ENCODE measurements at places on chromosomes 3 and 15.

- DNase-seq = no peak
Measured at GRCh38 chr15:90354986-90355385, 2.9 kb downstream of the ZNF774 start.

DNA sequence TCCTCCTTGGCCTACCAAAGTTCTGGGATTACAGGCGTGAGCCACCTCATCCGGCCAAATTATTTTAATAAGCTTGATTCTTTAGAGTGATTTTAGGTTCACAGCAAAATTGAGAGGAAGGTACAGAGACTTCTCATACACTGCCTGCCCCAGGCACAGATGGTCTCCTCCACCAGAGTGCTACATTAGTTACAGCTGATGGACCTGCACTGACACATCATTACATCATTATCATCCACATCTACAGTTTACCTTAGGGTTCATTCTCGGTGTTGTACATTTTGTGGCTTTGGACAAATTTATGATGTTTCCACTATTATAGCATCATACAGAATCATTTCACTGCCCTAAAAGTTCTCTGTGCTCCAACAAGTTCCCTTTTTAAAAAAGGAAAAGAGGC is 4.4 kb upstream of the VPS8 start:
- no peak for DNase-seq

DNA sequence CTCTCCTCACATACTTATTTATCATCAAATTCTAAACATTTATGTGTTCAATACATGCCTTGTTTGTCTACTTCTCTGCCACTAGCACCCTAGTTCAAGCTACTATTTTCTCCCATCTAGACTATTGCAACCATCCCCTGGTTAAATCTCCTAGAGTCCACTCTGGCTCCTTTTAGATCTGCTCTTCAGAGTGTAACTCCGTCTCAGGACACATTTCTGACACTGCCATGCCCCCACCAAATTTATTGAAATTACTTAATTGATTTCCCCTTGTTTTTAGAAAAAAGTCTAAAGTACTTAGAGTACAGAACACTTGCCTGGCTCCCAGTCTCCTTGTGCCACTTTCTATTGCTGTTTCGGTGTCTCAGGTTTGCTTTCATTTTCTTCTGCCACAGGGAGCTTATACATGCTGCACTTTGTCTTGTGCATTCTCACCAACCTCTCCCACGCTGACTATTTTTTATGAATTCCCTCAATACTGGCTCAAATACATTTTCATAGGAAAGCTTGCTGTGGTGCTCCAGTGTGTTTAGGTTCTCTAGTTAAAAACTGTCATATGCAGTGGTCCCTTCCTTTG is 792.3 kb downstream of the DIPK2A start:
- no peak for DNase-seq

DNA sequence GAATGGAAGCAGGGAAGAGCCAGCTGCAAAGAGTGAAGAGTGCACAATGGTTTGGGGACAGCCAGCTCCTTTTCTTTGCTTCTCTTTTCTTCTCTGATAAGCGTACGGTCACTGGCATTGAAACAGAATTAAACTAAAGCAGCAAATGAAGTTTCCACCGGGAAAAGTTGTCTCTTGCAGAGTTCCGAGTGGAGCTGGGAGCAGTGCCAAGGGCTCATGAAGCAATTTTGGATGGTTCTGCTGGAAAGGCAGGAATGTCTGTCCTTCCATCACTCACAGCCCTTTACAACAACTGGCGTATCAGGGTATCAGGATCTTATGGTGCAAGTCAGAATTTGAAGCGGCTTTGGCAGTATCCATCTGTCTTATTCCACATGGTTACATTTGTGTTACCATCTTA is 1042.9 kb downstream of the NTRK3 start:
- DNase-seq = no peak

GRCh38 chr3:195213639-195214315 is 57.2 kb downstream of the XXYLT1 start:
- DNase-seq = no peak

Data from T follicular helper cell (primary cell).